Stimulated activated CD4-positive, alpha-beta T cell treated with anti-CD3 and anti-CD28 coated beads, Interleukin-15, amount 100 ng/mL, for 1 hour (primary cell): ENCODE measurements at places on chromosomes 2 and 18.

DNA sequence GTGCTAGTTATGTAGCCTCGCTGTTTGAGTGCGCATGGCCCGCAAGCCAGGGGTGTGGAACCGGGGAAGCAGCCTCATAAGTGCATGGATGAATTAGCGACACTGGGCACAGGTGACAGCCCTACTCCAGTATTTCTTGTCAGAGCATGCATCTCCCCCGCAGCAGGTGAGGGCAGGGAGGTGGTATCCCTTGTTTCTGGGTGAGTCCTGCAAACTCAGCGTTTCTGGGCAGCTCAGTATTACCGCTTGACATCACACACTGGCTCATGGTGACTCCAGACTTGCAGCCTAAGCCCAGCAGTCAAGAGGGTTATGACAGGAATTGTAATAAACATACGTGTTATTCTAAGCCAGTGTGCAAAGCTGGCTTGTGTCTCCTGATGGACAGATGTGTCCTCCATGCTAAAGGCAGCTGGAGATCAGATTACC, 2.5 kb downstream of the CABLES1 start:
- no peak for DNase-seq

DNA sequence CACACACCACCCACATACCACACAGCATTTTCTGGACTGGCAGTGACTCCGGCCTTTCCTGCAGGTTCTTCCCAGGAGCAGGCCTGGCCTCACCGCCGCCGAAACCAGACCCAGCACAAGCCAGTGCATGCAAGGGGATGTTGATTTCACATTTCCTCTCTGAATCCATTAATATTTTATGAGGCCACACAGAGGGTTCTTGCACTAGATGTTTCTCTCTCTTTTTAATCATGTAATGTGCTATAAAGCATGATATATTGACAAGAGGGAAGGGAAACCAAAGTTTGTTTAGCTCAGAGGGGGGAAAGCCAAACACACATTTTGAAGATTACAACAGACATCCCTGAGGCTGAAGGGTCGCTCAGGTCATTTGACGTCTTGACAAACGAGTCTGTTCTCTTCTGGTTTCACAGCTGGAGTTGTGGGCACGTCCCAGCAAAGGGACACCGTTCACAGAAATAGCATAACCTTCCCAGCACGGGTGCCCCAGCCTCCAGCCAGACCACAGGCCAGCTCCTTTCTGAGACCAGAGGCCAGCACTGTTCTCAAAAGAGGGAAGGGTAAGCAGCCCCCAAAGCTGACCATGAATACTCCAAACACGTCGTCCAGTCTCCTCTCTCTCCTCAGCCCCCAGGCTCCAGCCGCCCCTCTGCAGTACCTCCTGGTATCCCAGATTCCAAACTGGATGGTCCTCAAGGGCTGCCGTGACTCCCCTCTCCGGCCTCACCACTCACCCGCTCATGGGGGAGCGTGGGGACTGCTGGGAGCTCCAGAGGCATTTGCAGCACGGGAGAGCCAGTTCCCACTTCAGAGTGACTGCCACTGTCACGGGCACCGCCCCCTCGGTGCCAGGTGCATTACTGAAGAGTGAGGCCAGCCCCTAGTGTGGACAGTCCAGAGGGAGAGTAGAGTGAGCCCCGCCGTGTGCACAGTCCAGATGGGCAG, 340.3 kb upstream of the SALL3 start:
- DNase-seq = no peak

GRCh38 chr2:73998933-73999332, 14.2 kb downstream of the TET3 start:
- no peak for DNase-seq

DNA sequence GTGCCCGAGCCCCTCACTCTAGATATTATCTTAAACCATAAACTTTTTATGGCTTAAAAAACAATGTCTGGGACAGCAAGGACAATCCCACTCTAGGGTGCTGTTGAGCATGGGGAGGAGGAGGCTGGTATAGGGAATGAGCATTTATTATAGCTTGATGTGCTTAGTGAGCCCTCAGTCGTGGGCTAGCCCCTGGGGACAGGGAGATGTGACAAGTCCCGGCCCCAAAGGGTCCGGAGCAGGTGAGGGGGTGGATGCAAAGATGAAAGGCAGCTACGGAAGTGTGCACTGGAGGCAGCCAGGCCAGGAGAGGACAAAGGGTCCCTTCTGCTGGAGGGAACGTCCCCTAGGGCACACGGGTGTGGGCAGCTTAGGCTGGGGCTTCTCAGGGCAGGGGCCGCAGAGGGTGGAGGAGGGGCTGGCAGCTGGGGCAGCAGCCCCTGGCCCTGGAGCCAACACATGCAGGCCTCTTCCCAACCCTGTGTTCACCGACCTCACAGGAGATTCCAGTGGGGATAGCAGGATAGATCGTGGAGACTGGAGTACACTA, 106.3 kb upstream of the GPC1 start:
- DNase-seq = no peak

- peak; percentile 56 for DNase-seq
These were observed 29.9 kb upstream of the MPPE1 start for GRCh38 chr18:11937874-11938478.

GRCh38 chr18:3581890-3582289, 131.9 kb downstream of the TGIF1 start:
- no peak for DNase-seq
